A549 treated with AZD2906 at 1 μM for 4 hours (cell line): ENCODE measurements at places on chromosomes 7 and 10. TPM values are rescaled to one million over a fixed set of nuclear protein-coding genes. Genes with fewer than 3 reads are reported as not detected.

The STEAP1B gene
- total RNA-seq: 0.07 to 0.19 TPM (median 0.12 TPM) in 4 of 5 replicates, not detected in the other

The NPY4R gene
- 29.3 to 41.5 TPM (median 36.9 TPM) in 5 replicates for total RNA-seq

The IL15RA gene
- 1.8 to 3.2 TPM (median 2.3 TPM) in 5 replicates for total RNA-seq

The TAC1 gene
- total RNA-seq: 0.07 TPM in 1 of 5 replicates, not detected in the others

The VWA2 gene
- total RNA-seq: 0.03 to 0.06 TPM (median 0.03 TPM) in 4 of 5 replicates, not detected in the other

The CRHR2 gene
- 0.02 to 0.08 TPM in 2 of 5 replicates, not detected in the others for total RNA-seq

The SPDYE2B gene
- total RNA-seq: not detected in 5 replicates

The CFTR gene
- 0.03 TPM in 1 of 5 replicates, not detected in the others for total RNA-seq

The CASTOR2 gene
- total RNA-seq: 3.4 to 4.7 TPM (median 4.4 TPM) in 5 replicates
